ENCODE measurements at places on chromosomes 7 and 10.

DNA sequence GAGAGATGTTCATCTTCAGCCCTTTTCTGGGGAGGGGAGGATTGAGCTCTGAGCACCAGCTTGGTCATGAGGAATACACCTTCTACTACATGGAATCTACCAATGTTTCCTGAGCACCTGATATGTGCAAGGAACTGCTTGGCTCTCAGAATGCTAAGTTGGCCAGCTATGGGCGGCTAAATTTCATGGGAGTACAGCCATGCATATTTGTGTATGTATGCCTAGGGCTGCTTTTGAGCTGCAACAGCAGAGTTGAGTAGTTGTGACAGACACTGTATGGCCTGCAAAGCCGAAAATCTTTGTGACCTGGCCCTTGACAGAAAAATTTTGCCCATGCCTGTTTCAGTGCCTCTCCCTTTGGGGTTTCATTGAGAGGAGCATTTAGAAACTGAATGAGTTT lies 44.9 kb downstream of the NPY start:
- H3K27me3 ChIP-seq: no peaks in the 10 kb centered on the region
- peaks cover 19% of the 10 kb centered on the region for H3K4me1 ChIP-seq
- H3K4me3 ChIP-seq: no peak overlapping the region
- H3K36me3 ChIP-seq: no peaks in the 10 kb centered on the region
- no peak for DNase-seq

- no peaks in the 10 kb centered on the region for H3K36me3 ChIP-seq
- H3K4me1 ChIP-seq: peaks cover 29% of the 10 kb centered on the region
- no peaks in the 10 kb centered on the region for H3K27me3 ChIP-seq
- no peak overlapping the region for H3K4me3 ChIP-seq
- H3K27ac ChIP-seq: no peak overlapping the region
- no peak for DNase-seq
Measured at GRCh38 chr7:43761938-43762692, 3.6 kb downstream of the BLVRA start.

DNA sequence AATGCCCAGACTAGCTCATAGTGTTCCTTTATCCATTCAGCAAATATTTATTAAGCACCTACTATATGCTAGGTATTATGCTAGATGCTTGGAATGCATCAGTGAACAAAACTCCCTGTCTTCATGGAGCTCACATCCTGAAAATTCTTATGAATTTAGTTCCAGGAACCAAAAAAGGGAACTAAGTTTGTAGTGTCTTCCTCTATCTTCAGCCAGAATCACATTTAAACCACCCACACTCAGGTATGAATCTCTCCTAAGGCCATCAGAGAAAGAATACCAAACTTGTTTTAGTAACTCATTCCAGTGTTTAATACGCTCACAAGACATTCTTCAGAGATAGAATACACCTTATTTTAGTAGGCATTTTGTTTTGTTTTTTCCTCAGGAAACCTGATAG lies 10.1 kb upstream of the EGR2 start:
- H3K27me3 ChIP-seq: no peaks in the 10 kb centered on the region
- H3K4me1 ChIP-seq: peaks cover 7% of the 10 kb centered on the region
- H3K4me3 ChIP-seq: no peak overlapping the region
- no peaks in the 10 kb centered on the region for H3K36me3 ChIP-seq
- no peak for DNase-seq
- H3K27ac ChIP-seq: peak overlapping the region; percentile 4

DNA sequence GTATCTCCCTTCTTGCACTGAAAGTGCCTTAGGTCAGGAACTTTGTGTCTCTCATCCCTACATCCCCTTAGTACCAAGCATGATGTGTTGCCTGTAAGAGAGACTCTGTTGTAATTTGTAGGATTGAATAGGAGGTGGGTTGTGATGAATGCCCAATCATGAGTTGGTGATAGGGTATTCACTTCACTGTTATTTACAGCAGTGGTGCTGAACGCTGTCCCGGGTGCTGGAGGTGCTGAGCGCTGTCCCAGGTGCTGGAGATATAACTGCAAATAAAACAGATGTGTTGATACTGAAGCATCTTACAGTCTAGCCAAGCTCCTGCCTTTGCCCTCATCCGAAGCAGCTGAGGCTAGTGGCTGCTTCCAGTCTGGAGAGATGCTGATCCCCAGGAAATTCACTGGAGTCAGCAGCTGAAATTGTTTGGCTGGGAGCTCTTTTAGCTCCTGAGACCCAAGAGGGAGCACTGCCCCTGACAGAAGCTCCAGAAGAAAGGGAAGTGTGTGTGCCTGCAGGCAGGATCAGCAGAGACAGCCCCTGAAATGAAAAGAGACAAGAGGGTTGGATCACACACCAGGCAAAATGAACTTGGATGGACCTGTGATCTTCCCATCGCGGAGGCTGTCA lies 183.4 kb downstream of the SORCS3 start:
- no peak overlapping the region for H3K27ac ChIP-seq
- H3K36me3 ChIP-seq: no peaks in the 10 kb centered on the region
- H3K27me3 ChIP-seq: no peaks in the 10 kb centered on the region
- no peak overlapping the region for H3K4me3 ChIP-seq

DNA sequence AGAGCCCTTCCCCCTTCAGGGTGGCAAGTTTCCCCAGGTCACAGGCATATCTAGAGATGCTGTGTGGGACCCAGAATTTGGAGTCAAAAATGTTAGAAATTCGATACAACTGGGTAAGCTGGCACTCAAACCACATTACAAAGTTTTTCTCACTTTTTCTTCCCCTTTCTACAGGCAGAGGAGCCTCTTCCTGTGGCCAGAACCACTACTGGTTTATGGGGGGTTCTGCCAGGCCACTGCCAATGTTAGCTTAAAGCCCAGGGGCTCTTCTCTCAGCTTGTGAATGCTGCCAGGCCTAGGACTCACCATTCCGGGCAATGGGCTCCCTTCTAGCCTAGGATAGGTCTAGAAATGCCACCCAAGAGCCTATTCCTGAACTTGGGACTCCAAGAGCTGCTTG lies 617.9 kb upstream of the PHF14 start:
- H3K36me3 ChIP-seq: no peaks in the 10 kb centered on the region
- no peaks in the 10 kb centered on the region for H3K4me1 ChIP-seq
- H3K4me3 ChIP-seq: no peak overlapping the region
- H3K27me3 ChIP-seq: no peaks in the 10 kb centered on the region

- no peaks in the 10 kb centered on the region for H3K27me3 ChIP-seq
- peaks cover 12% of the 10 kb centered on the region for H3K36me3 ChIP-seq
- peaks cover 5% of the 10 kb centered on the region for H3K4me1 ChIP-seq
Measured at GRCh38 chr7:107386548-107387102, 83.2 kb upstream of the GPR22 start.

- no peaks in the 10 kb centered on the region for H3K4me1 ChIP-seq
- H3K27ac ChIP-seq: no peak overlapping the region
- H3K36me3 ChIP-seq: no peaks in the 10 kb centered on the region
Measured at GRCh38 chr7:114539575-114539974, 125.0 kb downstream of the FOXP2 start.

GRCh38 chr7:104825099-104825498 lies 188.9 kb upstream of the KMT2E start:
- no peak overlapping the region for H3K4me3 ChIP-seq
- no peak overlapping the region for H3K27ac ChIP-seq
- no peaks in the 10 kb centered on the region for H3K4me1 ChIP-seq
- H3K27me3 ChIP-seq: no peaks in the 10 kb centered on the region

- DNase-seq: no peak
- peaks cover 27% of the 10 kb centered on the region for H3K4me1 ChIP-seq
- H3K27me3 ChIP-seq: no peaks in the 10 kb centered on the region
- peaks cover 44% of the 10 kb centered on the region for H3K36me3 ChIP-seq
- no peak overlapping the region for H3K4me3 ChIP-seq
Measured at GRCh38 chr10:131933016-131933695, 32.3 kb downstream of the PPP2R2D start.

GRCh38 chr10:100907773-100908363 lies 4.9 kb upstream of the SLF2 start:
- no peak overlapping the region for H3K4me3 ChIP-seq
- H3K27me3 ChIP-seq: peaks cover 5% of the 10 kb centered on the region
- DNase-seq: no peak
- H3K36me3 ChIP-seq: peaks cover 3% of the 10 kb centered on the region
- H3K4me1 ChIP-seq: peaks cover 11% of the 10 kb centered on the region
- no peak overlapping the region for H3K27ac ChIP-seq

GRCh38 chr7:132197772-132198171 lies 378.5 kb downstream of the PLXNA4 start:
- DNase-seq: no peak
- no peaks in the 10 kb centered on the region for H3K36me3 ChIP-seq

GRCh38 chr10:13105184-13105583 lies 5.2 kb downstream of the OPTN start:
- H3K27me3 ChIP-seq: no peaks in the 10 kb centered on the region
- H3K27ac ChIP-seq: no peak overlapping the region

Data from activated B cell treated with CpG ODN at 0.5 μM for 24 hours (primary cell).